Kasumi-1 (cell line): ENCODE measurements at places on chromosomes 11 and 22.

- DNase-seq, result peak; percentile 51
Measured at GRCh38 chr11:86637988-86638387, 34.4 kb downstream of the ME3 start.

- DNase-seq, result no peak
Measured at GRCh38 chr11:64003807-64004589, 17.8 kb downstream of the OTUB1 start.

GRCh38 chr11:126438272-126438671 is 82.8 kb downstream of the ST3GAL4 start:
- no peak for DNase-seq

DNA sequence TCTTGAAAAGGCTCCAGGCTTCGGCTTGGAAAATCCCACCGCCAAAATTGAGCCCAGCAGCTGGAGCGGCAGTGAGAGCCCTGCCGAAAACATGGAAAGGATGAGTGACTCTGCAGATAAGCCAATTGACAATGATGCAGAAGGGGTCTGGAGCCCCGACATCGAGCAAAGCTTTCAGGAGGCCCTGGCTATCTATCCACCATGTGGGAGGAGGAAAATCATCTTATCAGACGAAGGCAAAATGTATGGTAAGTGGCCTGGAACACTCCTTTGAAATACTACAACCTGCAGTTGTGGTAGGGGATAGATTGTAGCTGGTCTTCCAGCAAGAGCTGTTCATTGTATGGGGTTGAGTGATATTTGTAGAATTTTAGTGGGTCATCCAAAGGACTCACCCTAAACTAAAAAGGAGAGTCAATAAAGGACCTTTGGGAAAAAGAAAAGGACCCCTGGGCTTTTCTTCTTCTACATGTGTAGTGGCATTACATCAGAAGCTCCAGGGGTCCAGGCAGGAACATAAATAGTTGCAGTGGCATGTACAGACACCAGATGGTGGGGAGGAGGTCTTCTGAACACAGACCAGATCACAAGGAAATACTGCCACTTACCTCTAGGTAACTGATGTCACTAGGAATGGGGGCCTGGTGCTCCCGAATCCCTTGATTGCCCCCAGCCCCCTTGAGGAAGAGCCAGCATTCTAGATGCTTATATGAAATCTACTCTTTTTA is 90.1 kb downstream of the TEAD1 start:
- DNase-seq, result no peak

- DNase-seq, result no peak
Measured at GRCh38 chr11:86873573-86874083, 73.3 kb downstream of the PRSS23 start.

DNA sequence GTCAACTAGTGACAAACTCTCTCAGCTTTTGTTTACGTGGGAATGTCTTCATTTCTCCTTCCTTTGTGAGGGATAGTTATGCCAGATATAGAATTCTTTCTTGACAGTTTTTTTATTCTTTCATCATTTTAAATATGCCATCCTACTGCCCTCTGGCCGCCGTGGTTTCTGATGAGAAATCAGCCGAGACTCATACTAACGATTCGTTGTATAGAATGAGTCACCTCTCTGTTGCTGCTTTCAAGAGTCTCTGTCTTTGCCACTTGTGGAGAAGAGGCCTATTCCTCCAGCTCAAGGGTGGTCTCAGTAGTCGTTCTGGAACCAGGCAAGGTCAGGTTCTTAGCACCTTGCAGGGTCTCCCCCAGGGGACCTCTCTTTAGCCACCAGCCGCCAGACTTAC is 8.0 kb downstream of the MYO7A start:
- DNase-seq, result no peak

DNA sequence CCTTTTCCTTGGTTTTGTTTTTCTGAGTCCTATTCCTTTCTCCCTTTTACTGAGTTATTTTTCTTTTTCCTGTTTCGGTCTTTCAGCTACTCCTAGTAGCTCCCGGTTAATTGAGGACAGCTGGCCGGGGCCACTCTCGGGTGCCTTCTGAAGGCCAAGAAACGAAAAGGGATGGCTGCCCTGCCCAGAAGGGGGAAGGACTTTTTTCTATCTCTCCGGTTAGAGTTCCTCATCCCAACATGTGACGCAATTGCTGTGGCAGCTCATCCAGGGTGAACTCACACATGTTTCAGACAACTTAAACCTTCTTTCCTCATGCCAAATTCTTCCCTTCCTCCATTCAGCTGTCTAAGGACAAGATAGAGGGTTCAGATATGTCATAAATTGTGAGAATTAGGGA is 83.6 kb downstream of the PIWIL4 start:
- DNase-seq, result peak; percentile 11

- DNase-seq, result no peak
Measured at GRCh38 chr11:120167659-120168058, 29.7 kb upstream of the TRIM29 start.

DNA sequence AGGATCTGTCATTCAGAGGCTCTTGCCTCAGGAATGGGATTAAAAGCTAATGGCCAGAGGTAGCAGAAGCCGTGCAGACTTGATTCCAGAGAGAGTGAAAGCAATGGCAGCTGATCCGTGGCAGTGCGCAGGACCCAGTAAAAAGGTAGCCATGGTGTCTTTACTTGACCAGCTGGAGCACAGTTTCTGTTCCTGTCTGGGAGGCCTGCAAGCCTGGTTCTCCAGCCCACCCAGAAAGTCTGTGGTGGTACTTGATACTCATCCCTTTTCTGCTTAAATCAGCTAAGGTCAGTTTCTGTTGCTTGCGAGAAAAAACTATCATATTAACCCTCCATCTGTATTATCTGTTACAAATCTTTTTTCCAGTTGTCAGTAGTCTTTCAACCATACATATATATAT is 86.7 kb downstream of the RPS6KA4 start:
- DNase-seq, result no peak

DNA sequence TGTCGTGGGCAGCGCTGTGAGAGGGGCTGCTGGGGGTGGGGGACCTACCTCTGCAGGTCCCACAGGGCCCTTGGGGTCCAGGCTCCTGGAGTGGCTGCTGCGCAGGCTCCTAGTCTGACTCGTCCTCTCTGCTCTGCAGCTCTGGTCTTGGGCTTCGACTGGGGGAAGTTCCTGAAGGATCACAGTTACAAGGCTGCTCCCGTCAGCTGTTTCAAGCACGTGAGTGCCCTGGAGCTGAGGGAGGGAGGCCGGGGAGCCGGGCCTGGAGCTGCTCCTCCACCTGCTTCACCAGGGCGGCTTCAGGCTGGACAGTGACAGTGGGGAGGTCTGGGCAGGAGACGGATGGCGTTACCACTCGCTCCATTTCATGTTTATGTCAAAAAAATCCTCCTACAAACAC is 11.9 kb downstream of the L3MBTL2 start:
- DNase-seq, result no peak

DNA sequence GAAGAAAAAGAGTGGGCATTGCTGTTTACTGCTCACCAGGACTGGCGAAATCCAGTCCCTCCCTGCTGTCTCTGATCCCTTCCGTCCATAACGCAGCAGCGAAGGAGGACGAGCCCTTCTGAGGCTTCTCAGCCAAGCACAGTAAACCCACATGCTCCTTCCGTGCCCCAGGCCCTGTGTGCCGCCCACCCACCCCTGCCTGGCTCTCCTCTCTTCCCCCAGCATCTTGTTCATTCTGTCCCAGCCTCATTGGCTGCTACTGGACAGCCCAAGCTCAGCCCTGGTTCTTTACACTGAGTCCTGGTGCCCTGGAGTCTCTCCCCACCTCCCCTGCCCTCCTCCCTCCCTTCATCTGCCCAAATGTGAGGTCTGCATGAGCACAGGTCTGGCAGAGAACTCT is 559.7 kb downstream of the BRD1 start:
- DNase-seq, result no peak

DNA sequence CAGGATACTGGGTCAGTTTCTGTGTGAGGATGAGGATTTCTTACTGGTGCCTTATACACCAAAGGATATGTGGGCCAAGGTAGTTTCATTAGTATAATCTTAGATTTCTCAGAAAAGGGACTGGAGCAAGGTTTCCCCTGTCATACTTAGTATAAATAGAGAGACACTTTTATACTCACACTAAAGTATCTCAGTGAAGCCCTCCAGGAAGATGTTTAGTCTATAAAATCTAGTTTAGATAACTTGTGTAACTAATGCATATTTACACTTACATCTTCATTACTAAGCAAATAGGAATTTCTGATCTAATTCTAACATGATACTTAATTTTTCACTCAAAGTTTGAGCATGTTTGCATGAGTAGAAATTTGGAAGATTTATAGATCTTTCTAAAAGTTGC is 11.1 kb downstream of the EMSY start:
- no peak for DNase-seq

DNA sequence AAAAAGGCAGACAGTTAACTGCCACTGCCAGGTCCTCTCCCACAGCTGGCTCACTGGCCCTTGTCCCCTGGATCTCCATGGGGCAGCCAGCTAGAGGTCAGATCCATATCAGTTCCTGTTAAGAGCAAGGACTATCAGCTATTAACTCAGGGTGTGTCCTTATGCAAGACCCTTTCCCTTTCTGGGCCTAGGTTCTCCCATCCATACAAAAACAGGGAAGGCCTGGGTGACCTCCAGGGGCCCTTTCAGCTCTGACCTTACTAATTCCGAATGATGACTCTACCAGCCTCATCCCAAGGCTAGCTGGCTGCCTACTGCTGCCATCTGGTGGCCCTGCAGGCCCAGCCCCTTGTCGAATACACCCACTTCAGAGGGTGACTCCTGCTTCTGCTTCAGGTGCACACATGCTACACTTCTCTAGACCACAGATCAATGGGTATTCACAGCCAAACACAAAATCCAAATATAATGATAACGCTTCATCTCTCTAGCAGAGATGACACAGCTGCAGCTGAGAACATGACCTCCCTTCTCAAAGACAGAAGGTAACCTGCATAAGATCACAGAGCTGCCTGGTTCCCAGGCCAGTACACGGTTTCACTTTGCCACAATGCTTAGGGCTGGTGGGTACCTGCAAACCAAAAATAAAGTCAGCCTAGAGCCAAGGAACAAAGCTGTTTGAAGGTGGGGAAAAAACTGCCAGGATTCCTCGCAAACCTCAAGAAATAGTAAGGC is 34.1 kb downstream of the SERGEF start:
- DNase-seq, result peak; percentile 62

DNA sequence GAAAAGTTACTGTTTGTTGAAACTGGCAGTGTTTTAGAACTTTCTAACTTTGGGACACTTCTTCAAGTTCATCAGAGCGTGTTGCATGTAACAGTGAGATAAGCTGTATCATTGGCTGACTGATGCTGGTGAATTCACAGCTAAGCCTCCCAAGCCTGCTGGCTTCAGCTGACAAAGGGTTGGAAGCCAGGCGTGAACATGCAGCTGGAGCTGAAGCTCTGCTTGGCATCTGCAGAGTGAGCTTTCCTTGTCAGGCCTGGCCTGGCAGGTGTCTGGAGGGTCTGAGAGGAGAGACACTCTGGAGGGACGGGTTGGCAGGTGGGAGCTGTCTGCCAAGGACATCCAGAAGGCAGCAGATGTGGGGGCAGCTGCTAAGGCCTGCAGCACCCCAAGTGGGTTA is 1.5 kb downstream of the AMPD3 start:
- DNase-seq, result no peak

- DNase-seq, result no peak
Measured at GRCh38 chr22:40122792-40123191, 54.9 kb upstream of the TNRC6B start.

DNA sequence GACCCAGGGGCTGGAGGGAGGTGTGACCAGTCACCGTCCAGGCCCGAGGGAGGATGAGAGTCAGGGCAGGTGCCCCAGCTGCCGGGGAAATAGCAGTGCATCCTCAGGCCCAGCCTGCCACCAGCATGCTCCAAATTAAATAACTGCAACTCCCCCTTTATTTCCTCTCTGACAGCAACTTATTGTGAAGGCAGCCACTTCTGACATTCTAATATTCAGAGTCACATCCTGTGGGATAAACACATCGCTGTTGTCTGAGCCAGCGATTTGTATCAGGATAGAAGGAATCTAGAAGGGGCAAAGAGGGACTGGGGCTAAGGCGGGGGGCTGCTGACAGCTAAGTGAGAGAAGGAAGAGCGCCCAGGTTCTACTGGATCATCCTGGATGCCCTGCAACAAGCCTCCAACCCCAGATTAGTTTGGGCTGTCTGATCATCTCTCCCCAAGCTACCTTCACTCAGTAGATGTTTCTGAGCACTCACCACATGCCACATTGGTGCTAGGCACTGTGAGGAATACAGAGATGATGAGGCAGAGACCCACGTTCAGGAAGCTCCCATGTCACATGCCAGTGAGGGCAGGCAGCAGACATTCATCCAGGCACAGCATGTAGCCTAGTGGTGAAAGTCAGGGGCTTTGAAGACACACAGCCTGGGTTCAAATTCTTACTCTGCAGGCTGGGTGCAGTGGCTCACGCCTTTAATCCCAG is 214.1 kb downstream of the BUD13 start:
- no peak for DNase-seq

GRCh38 chr22:46030231-46030880 is 53.4 kb upstream of the WNT7B start:
- no peak for DNase-seq

- DNase-seq, result no peak
Measured at GRCh38 chr11:48051217-48051830, 71.0 kb downstream of the PTPRJ start.

DNA sequence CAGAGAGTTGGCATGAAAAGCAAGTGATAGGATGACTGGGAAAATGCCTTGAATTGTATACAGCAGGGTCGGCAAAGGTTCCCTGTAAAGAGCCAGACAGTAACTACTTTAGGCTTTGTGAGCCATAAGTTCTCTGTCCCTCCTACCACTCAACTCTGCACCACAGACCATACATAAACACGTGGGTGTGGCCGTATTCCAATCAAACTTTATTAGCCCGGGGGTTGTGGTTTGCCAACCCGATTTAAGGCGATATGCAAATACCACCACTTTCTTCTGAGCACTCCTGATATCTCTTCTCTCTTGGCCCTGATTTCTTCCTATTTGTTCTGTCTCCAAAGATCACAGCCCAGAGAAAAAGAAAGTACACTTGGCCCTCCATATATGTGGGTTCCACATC is 87.5 kb downstream of the MN1 start:
- DNase-seq, result no peak

GRCh38 chr22:19961201-19961580 is 19.6 kb upstream of the TXNRD2 start:
- no peak for DNase-seq

GRCh38 chr22:32309585-32310251 is 47.9 kb upstream of the RFPL3 start:
- DNase-seq, result no peak

DNA sequence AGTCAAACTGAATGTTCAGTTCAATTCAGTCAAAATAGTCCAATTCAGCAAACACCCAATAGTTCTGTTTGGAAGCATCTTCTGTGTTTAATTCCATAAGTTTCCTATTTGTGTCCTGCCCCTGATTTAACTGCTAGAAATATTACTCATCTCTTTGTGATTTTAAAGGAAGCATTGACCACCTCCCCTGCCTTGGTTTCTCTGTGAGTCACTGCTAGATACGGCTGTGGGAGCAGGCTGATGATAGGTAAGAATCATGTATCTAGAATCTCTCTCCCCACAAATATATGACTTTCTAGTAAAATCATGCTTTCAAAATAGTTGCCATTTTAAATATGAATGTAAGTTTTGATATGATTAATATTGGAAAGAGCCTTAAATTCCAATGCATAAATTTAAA is 888.5 kb downstream of the NTM start:
- DNase-seq, result no peak
